ENCODE measurements at places on chromosomes 6 and 20. TPM values are rescaled to one million over a fixed set of nuclear protein-coding genes. Genes with fewer than 3 reads are reported as not detected.

The ZNF311 gene
- polyA plus RNA-seq, result 1.3 TPM

The TREM1 gene
- 0.66 TPM for polyA plus RNA-seq

The RSPO4 gene
- polyA plus RNA-seq, result 0.08 TPM

The SLC44A4 gene
- polyA plus RNA-seq, result 4.2 TPM

The HSPA1L gene
- polyA plus RNA-seq, result 2.9 TPM

The PRSS35 gene
- 1.3 TPM for polyA plus RNA-seq

The SSTR4 gene
- polyA plus RNA-seq, result 0.06 TPM

The BEND3 gene
- polyA plus RNA-seq, result 1.0 TPM

The PKIB gene
- polyA plus RNA-seq, result 0.60 TPM

The DEF6 gene
- 7.8 TPM for polyA plus RNA-seq

The STAU1 gene
- polyA plus RNA-seq, result 61.0 TPM

The PCMTD2 gene
- polyA plus RNA-seq, result 39.1 TPM

Measured in urinary bladder (tissue), 4 donors.